Natural killer cell treated with Interleukin-12 subunit alpha and Interleukin-12 subunit beta and Interleukin-15 and Interleukin-18, amount 100 ng/mL, for 72 hours (primary cell): ENCODE measurements at places on chromosomes 13 and 19. TPM values are rescaled to one million over a fixed set of nuclear protein-coding genes. Genes with fewer than 3 reads are reported as not detected.

DNA sequence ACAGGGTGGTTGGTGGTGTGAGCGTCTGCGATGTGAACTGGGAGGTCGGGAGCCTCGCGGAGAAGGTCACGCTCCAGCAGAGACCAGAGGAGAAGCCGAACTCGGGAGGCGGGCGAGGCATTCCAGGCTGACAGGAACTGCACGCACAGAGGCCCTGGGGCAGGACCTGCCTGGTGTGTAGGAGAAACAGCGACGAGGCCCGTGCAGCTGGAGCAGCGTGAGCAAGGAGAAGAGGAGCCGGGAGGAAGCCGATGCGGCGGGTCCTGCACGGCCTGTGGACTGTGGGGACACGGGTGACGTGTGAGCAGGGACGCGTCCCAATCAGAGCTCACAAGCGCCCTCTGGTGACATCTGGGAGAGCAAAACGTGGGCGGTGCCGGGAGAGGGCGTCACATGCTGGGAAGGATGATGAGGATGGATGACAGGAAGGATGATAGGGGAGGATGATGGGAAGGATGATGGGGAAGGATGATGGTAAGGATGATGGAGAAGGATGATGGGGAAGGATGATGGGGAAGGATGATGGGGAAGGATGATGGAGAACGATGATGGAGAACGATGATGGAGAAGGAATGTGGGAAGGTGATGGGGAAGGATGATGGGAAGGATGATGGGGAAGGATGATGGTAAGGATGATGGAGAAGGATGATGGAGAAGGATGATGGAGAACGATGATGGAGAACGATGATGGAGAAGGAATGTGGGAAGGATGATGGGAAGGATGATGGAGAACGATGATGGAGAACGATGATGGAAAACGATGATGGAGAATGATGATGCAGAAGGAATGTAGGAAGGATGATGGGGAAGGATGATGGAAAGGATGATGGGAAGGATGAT is 16.1 kb upstream of the MADCAM1 start:
- DNase-seq: no peak

- no peak for DNase-seq
These were observed 53.4 kb downstream of the FLT3 start for GRCh38 chr13:28046981-28047380.

- DNase-seq: peak; percentile 77
These were observed at the start of gene LMO7 for GRCh38 chr13:75635828-75636435. TSS of gene LMO7 (plus strand) at chr13:75636330. CDS start at chr13:75636658, 328 bp downstream.

DNA sequence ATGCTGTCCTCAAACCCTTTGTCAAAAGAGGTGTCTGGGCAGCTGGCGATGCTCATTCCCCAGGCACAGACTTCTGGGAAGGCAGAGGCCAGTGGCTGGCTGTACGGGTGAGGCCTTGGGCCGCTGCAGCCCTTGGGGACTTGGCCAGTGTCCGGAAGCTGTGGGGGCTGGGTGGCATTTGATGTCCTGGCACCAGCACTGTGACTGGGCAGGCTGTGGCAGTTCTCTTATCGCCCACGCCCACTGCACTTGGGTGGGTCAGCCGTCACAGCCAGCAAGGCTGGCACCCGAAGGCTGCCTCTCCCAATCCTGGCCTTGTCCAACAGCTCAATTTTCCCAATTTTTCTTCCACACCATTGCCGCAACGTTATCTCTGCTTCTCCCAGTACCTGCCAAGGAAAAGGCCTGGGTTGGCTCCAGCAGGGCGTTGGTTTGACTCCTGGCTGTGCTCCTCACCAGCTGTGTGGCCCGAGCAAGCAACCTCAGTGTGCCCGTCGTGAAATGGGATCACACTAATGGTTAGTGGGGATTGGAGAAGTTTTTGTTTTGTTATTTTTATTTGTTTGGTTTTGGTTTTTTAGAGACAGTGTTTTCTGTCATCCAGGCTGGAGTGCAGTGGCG is 12.7 kb upstream of the SLC44A2 start:
- DNase-seq: no peak

- DNase-seq: no peak
These were observed 6.0 kb downstream of the ZBTB7A start for GRCh38 chr19:4060621-4061177.

- DNase-seq: no peak
These were observed 28.1 kb downstream of the DHX34 start for GRCh38 chr19:47377208-47377701.

- no peak for DNase-seq
These were observed 20.4 kb downstream of the DHRS12 start for GRCh38 chr13:51783428-51784094.

DNA sequence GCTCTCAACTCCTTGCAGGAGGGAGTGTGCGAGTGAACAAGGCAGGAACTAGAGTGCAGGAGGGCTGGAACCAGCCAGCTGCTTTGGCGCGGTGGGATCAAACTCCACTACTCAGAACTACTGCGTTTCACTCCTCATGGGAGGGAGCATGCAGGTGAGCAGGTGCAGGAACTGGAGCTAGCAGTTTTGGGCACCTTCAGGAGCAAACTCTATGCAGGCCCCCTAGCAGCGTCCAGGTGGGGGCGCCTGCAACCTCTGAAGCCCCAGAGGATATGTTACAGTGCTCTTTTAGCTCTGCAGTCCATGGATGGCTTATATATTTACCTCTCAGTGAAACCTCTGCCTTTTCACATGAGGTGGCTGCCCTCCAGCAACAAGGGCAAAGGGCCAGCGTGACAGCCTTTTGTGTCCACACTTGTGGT is 1303.4 kb downstream of the PCDH9 start:
- DNase-seq: no peak

AP1M2 gene
- total RNA-seq: not detected

MEF2B gene
- 5.9 TPM for total RNA-seq

ELF1 gene
- 86.1 TPM for total RNA-seq

KIR2DL1 gene
- total RNA-seq: 19.5 TPM

RGL3 gene
- not detected for total RNA-seq
